ENCODE measurements at places on chromosomes 4 and X. TPM values are rescaled to one million over a fixed set of nuclear protein-coding genes. Genes with fewer than 3 reads are reported as not detected.

DNA sequence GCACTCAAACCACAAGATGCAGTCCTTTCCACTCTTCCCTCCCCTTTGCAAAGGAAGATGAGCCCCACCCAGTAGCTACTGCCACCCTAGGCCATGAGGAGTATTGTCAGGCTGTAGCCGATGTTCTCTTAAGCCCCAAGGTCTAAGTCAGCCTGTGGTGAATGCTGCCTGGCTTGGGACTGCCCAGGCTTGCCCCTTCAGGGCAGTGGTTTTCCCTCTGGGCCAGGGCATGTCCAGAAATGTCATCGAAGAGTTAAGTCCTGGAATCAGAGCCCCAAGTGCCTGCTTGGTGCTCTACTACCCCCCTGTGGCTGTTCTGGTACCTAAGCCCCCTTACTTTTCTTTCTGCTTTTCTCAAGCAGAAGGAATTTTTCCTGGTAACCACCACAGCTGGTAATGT, 11.8 kb upstream of the PGK1 start:
- no peak for DNase-seq

DNA sequence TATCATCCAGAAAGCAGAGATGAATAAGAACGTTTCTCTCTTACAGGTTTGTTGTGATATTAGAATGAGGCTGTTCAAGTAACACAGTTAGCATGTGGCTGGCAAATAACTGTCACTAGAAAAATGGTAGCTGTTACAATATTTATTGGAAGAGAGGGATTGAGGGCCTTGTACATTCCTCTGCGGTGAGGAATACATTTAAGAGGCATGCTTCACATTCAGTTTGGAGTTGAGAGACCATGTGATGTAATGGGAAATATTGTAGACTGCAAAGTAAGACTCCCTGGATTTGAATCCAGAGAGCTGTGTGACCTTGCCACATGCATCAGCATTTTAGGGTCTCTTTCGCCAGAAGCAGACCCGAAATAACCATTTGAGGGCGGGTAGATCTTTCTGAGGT, 104.8 kb upstream of the KIT start:
- DNase-seq, result no peak

DNA sequence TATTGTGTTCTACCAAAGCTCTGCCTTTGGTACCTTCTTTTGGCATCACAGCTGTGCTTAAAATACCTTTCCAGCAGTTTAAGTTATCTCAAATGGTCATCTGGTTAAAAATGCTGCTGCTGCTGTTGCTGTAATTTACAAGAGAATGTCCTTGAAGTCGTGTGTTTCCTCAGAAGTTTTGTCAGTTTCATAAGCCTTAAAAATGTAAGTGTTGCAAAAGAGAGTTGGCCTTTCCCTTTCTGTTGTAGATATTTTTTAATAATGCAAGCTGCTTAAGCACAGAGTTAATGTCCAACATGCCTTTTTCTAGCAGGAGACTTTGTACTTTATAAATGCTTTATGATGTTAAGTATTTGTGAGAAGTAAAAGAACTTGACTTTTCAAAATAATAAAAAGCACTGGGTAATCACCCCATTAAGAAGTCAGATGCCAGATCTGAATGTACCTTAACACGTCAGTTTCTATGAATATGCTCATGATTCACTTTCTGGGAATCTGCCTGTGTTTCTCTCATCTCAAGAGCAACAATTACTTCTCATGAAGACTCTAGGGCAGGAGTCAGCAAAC, 35.3 kb upstream of the TENM3 start:
- DNase-seq, result no peak

DNA sequence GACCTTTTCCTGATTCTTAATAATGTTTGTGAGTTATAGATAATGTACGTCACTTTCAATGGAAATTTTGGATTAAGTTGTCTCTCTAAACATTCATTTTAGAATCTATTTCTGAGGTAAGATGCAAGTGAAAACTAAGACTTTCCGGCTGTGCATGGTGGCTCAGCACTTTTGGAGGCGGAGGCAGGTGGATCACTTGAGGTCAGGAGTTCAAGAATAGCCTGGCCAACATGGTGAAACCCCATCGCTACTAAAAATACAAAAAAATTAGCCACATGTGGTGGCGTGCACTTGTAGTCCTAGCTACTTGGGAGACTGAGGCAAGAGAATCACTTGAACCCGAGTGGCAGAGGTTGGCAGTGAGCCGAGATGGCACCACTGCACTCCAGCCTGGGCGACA, 524.6 kb upstream of the SLIT2 start:
- no peak for DNase-seq

Gene DGAT2L6
- not detected for total RNA-seq

Gene TEC
- total RNA-seq, result 3.1 TPM
